HAP-1 (cell line): ENCODE measurements at places on chromosomes 4 and X.

DNA sequence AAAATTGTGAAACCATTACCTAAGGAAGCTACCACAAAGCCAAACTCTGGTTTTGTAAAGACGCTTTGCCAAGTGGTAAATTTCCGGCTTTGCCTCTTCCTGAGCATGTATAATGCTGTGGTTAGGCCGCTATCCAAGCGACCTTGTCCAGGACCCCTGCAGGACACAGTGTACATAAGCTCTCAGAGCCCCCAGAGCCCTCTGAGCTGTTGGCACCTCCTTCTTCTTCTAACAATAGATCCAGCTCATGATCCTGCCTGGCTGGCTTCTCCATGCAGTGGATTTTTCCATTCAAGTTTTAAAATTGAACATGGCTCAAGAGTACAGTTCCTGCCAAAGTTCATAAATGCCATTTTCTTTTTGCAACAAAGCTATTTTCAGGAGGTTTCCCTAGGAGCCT lies 326.7 kb downstream of the MAPK10 start:
- no peak for DNase-seq

DNA sequence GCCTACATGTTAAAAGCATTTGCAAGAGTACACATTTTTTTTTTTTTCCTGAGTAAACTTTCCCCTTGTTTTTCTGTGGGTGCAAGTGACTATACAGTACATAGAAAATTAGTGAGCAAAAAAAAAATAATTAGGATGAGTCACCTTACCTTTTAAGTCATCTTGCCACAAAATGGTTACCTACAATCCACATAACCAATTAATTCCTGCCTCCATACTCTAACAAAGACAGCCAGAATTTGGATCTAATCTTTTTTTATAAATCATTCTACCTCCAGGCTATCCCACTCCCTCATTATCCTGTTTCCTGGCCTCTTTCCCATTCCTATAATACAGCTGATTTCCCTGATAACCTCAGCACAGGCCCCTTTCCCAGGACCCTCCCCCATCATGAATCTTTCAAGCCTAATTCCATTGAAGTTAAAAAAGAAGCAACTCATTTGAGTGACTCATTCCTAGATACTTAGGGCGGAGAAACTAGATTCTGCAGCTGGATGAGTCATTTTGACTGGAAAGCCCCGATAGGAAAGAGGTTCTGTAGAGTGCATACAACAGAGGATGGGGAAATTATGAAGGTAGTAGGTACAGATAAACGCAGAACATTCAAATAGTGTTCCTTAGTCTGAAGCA lies 128.2 kb downstream of the C4orf51 start:
- peak; percentile 79 for DNase-seq

DNA sequence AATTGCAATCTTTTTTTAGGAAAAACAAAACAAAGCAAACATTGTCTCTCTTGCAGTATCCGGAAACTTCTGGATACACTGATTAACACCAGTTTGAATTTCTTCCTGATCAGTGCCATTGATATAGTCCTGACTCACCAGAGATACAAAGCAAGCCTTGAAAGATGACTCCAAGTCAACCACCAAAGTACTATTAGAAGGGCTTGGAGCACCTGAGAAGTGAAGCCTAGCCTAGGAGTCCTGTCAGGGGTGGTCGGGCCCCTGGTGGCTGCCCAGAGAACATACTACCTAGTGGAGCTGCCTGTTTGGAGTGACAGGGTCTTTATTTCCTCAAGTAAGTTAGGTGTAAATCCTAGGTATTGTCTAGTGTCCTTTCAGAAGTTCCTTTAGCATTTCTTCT lies 593.2 kb downstream of the ZNF674 start:
- DNase-seq = no peak

GRCh38 chr4:80967346-80967745 lies 63.2 kb upstream of the BMP3 start:
- no peak for DNase-seq

GRCh38 chr4:162959046-162959445 lies 207.6 kb downstream of the NAF1 start:
- DNase-seq = no peak

DNA sequence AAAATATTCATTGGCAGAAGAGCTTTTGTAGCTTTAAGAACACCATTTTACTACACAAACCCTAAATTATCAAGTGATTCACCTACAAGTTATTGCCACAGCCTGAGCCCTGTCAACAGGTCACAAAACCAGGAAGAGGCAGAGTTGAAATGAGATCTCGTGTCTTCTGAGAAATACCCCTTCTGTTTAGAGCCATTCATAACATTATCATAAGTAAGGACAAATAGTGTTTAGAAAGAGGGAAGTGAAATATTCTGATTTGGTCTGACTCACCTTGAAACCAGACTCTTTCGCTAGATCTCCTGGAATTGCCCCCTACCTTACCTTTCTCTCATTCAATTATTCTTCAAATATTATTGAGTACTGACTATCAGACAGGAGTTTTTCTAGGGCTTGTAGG lies 5.9 kb downstream of the ETDB start:
- DNase-seq = no peak

DNA sequence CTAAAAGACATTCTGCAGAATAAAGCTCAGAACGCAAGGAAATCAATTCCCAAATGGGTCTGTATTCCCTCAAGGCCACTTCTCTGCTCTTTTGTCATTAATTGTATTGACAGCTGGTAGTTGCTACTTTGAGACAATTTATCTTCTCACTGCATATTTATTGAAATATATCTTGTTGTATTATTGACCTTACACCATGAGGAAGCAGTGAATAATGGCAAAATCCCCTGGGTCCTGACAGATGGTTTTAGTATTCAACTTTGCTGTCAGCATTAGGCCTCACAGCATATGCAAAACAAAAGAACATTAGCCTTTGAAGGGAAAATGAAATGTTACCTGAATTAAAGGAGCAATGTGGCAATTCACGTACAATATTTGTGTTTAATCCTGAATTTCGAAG lies 406.1 kb upstream of the TRAM1L1 start:
- DNase-seq = peak; percentile 71

GRCh38 chr4:105894660-105895582 lies at the start of gene NPNT:
Gene NPNT, plus strand, starts transcription at chr4:105895471. Its CDS starts 182 bp downstream, at chr4:105895653.
- peak; percentile 57 for DNase-seq

GRCh38 chr4:26412381-26413372 lies 77.6 kb downstream of the CCKAR start:
- no peak for DNase-seq

GRCh38 chr4:78781924-78782323 lies 5.8 kb downstream of the BMP2K start:
- no peak for DNase-seq

- no peak for DNase-seq
Observed at GRCh38 chr4:150098214-150098613, 20.0 kb downstream of the DCLK2 start.

GRCh38 chr4:109916027-109916409 lies 3.3 kb downstream of the EGF start:
- no peak for DNase-seq

GRCh38 chrX:47571896-47572295 lies 10.3 kb upstream of the TIMP1 start:
- no peak for DNase-seq

DNA sequence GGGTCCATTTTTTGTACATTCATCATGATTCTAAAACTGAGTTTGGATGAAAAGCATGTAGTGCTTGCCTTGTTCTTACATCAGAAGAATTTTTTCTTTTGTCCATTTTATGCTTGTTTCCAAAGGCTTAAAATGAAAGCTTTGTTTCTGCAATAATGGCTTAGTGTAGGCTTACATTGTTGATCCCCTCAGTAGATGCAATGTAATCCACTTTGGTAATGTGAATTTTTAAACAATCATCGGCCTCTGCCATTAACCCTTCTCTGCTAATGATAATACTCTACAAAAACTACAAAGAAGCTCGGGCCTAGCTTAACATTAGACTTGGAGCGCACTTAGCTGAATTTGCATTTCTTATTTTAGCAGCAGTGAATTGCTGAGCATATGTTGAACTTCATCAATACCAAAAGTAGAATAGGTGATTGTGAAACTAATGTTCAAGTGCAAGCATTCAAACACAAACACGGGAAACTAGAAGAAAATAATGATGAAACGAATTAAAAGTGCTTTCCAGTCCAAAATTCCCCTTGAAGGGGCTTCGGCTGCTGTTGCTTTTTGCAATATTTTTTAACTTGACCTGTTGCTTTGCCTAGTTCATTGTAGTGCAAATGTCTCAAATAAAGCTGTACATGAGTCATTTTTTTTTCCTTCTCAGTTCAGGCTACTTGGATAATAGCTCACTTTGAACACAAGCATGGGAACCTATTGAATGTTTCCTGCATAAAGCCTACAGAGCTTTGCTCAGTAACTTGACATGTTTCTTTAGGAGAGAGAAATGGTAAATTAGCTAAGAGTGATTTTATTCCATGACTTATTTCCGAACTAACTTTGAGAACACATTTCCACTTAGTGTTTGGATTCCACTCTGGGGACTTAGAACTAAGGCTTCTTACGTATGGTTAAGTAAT lies 66.5 kb downstream of the SLIT2 start:
- peak; percentile 100 for DNase-seq

DNA sequence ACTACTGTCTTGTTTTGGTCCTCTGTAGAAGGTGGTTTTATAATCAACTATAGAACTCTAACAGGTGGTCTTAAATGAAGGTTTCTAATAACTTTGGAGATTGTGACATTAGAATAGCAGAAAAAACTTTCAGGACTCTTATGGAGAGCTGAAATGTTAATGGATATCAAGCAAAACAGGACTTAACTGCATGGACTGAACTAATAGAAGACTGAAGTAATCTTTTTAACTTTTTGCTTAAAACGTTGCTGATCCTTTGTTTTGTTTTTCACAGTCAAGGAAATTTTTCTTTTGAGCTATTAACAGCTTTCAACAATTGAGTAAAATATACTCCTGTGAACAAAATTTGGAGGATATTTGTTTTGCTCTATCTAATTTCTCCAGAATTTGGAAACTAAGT lies 17.2 kb downstream of the NXT2 start:
- DNase-seq = no peak

DNA sequence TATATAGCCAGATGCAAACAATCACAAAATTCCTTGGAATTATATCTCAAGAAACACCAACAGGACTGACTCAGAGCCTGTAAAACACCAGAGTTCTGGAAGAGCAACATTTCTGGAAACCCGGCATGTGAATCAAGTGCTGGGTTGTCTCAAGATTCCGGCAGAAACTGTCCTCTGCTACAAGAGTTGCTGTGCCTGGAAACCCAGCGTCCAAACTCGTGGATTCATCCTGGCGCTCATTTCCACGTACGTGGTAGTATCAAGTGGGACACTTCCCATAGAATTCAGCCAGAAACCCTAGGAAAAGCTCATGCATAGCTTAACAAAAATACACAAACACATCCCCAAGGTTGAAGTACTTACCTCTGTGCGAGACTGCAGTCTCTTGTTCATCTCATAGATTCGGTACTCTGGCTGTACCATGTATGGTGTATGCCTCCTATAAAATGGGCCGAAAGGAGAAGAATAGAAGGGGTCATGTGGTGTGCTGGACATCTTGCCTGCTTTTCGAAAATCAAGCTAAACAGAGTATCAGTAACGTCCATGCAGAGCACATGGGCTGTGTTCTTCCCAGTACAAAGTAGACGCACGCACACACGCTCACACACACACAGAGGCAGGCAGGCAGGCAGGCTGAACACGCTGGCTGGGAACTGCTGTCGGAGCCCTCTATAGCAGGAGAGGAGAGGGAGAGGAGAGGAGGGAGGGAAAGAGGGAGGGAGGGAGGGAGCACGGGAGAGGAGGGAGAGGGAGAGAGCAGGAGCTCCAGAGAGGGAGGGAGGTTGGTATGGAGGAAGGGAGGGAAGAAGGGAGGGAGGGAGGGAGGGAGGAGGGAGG lies at the start of gene LDB2:
Gene LDB2, minus strand, starts transcription at position 655 of the 837 bp plus-strand sequence.
- peak; percentile 84 for DNase-seq

DNA sequence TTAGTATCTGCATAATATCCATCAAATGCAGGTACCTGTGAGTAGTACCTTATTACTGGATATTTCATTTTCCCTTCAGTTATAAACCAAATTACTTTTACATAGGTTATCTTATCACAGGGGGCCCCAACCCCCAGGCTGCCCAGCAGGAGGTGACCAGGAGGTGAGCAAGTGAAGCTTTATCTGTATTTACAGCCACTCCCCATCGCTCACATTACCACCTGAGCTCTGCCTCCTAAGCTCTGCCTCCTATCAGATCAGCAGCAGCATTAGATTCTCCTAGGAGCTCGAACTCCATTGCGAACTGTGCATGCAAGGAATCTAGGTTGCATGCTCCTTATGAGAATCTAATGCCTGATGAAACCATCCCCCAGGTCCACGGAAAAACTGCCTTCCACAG lies 6.3 kb downstream of the PRSS12 start:
- no peak for DNase-seq

GRCh38 chrX:78092296-78092695 lies 11.8 kb upstream of the PGK1 start:
- peak; percentile 59 for DNase-seq

- DNase-seq = no peak
Observed at GRCh38 chr4:122831515-122832196, 5.0 kb downstream of the FGF2 start.

DNA sequence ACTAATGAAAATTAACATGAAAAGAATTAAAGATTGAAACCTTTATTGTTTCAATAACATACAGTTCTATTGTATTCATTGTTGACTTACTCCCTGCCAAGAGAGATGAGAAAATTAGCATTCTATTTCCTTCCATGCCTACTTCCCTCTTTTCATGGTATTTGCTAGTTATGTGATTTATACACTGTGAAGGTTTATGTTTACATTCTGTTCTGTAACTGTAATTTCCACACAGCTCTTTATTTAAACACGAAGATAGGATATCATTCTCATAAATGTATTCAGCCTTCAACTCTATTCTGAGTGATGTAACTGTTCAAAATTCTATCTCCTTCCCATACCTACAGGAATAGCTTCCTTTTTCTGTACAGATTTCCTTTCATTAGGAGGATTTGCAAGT lies 6.6 kb downstream of the CCDC110 start:
- DNase-seq = no peak

DNA sequence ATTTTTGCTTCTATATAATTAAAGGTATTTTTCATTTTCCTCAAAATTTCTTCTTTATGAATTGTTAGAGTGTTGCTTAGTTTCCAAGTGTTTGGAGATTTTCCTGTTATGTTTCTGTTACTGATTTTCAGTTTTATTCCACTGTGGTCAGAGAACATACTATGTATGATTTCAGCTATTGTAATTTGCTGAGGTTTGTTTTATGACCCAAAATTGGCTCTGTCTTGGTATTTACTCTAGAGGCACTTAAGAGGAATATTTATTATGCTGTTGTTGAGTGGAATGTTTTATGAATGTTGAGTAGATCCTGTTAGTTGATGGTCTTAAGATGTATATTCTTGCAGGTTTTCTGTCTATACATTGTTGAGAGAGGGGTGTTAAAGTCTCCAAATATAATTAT lies 263.5 kb downstream of the PABPC4L start:
- DNase-seq = no peak

- DNase-seq = peak; percentile 52
Observed at GRCh38 chrX:24241822-24242648, 71.8 kb downstream of the SUPT20HL2 start.

GRCh38 chr4:98289375-98289774 lies 28.2 kb downstream of the RAP1GDS1 start:
- DNase-seq = no peak

DNA sequence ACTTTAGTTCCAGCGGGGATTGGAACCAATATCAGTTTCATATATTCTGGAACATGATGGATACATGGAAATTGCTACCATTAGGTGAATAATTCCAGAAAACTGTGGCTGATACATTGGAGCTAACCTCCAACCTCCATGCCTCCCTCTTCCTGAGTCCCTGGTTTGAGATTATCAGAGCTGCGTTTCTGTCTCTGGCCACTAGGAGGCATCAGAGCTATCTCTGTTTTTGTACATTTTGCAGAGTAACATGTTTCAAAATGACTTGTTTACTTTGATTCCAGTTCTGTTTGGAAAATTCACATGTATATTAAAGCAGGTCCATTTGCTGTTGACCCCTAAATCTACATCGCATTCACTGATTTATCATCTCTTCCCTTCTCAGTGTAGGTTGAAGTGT lies 2.4 kb upstream of the RAB40AL start:
- peak; percentile 27 for DNase-seq
